ENCODE measurements at places on chromosomes 1 and 21.

DNA sequence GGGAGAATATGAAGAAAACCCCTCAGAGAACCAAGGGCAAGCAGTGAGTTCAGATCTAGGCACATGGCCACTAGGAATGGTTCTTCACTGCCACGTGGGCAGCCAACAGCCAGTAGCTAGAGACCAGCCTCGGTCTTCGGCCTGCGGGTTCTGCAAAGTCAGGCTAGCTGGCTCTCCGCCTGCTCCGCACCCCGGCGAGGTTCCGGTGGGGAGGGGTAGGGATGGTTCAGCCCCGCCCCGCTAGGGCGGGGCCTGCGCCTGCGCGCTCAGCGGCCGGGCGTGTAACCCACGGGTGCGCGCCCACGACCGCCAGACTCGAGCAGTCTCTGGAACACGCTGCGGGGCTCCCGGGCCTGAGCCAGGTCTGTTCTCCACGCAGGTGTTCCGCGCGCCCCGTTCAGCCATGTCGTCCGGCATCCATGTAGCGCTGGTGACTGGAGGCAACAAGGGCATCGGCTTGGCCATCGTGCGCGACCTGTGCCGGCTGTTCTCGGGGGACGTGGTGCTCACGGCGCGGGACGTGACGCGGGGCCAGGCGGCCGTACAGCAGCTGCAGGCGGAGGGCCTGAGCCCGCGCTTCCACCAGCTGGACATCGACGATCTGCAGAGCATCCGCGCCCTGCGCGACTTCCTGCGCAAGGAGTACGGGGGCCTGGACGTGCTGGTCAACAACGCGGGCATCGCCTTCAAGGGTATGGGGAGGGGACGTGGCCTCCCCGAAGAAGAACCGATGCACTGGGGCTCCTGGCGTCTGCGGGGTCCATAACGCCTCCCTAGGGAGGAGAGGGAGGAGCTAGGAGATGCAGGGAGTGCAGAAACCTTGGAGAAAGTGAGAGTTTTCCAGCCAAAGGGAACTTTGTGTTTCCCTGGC, at the start of gene CBR1:
CBR1 (plus strand) TSS at position 312 of the 871 bp plus-strand sequence; CDS start at position 404, 92 bp downstream.
- DNase-seq, result peak; percentile 75

DNA sequence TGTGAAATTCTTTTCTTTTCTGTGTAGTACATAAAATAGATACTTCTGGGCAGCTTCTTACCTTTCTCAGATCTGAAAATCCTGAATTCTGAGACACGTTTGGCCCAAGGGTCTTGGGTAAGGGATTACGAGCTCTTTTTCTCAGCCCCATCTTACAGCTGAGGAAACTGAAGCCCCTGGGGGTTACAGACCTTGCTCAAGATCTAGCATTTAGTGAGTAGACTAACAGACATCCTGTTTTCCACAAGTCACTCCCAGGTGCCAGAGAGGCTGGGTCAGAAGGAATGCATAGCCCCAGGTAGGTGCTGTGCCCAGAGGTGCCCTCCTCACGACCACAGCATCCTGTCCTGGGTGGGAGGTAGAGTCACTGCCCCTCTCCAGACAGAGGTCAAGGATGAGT, 13.2 kb upstream of the CREG1 start:
- no peak for DNase-seq

- peak; percentile 44 for DNase-seq
Measured at GRCh38 chr1:27136998-27137542, 17.9 kb downstream of the SLC9A1 start.

GRCh38 chr1:60762911-60763310, 319.4 kb upstream of the NFIA start:
- DNase-seq, result no peak

GRCh38 chr1:221740369-221740992, 1.4 kb downstream of the DUSP10 start:
- no peak for DNase-seq

- no peak for DNase-seq
Measured at GRCh38 chr1:173960625-173961024, 43.5 kb upstream of the SERPINC1 start.

DNA sequence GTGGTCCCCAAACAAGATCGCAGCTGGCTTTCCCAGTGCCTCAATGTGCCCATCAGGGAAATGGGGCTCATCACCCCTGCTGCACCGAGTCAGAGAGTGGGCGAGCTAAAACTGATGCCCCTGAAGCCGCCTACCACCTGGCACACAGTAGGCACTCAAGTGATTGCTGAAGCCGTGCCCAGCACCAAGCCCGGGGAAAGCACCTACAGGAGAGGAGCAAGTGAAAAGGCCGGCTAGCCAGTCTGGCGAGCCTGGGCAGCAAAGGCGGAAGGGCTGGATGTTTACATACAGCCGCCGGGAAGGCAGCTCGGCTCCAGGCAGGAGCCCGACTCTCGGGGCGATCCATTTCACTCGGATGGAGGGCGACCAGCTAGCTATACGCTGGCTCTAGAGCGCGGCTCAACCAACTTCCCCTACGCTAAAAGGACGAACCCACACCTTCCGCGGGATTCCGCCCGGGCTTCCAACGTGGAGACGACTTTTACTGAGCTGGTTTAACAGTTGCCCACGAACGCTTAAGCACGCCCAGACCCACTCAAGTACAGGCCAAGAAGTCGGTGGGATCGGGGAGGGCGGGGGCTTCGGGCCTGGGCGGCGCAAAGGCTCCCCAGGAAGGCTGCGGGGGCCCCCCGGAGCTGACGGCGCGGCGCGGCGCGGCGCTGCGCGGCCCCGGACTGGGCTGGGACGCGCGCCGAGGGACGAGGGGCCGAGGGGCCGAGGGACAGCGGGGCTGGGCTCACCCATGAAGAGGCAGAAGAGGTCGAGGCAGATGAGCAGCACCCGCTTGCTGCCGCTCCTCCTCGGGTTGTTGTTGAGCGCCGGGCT, 1.0 kb downstream of the PLPP3 start:
- DNase-seq, result no peak

DNA sequence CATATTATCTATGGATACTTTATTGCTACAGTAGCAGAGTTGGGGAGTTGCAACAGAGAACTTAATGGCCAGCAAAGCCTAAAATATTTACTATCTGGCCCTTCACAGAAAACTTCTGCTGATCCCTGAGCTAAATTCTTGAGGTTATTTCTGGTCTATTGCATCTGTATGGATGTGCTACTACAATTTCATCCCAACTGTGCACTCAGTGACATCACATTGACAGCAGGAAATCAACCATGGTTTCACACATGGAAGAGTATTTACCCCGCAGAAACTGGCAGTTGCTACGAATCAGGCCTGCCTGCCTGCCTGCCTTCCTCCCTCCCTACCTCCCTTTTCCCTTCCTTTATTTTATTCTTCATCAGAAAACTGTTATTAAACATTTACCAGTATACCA, 12.1 kb downstream of the CLCA2 start:
- DNase-seq, result no peak

- no peak for DNase-seq
Measured at GRCh38 chr1:3552176-3552575, 59.1 kb downstream of the MEGF6 start.

DNA sequence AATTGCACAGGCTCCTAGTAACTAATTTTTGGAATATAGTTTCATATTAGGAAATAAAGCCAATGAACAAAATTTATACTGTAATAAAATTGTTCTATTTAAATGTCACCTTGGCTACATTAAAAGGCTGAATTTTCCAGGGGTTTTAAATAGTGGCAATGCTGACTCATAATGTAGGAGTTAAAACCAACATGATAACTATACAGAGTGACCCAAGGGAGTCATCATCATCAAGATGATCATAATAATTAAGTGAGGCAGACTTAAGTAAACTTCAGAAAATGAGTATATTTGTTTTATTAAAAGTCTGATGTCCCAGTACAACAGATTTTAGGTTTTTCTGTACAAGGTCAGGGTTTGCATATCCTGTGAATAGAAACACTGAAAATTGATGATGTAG, 183.4 kb downstream of the PLPPR4 start:
- DNase-seq, result no peak

DNA sequence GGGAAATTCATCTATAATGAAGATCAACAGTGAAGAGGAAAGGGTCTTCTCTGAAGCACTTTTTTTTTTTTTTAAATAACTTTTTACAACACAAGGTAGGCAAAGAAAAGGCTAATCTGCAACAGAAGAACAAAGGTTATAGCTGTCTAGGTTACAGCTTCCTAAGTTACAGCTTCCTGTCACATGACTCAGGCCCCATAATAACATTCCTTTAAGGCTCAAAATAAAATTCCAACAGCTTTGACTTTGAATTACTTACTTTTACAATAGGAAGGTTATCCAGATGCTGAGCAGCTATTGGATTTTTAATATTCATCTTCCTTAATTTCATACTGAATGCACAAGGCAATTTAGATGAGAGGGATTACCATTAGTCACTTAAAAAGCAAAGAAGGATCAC, 40.4 kb upstream of the TMEM61 start:
- DNase-seq, result no peak

- DNase-seq, result no peak
Measured at GRCh38 chr1:204846546-204846945, 24.1 kb upstream of the NFASC start.

- no peak for DNase-seq
Measured at GRCh38 chr1:237832858-237833257, 57.9 kb downstream of the ZP4 start.

- no peak for DNase-seq
Measured at GRCh38 chr21:35014302-35015041, 34.6 kb downstream of the RUNX1 start.
